Mesenteric fat pad (tissue), 1 donor: ENCODE measurements at places on chromosomes 7 and 10.

DNA sequence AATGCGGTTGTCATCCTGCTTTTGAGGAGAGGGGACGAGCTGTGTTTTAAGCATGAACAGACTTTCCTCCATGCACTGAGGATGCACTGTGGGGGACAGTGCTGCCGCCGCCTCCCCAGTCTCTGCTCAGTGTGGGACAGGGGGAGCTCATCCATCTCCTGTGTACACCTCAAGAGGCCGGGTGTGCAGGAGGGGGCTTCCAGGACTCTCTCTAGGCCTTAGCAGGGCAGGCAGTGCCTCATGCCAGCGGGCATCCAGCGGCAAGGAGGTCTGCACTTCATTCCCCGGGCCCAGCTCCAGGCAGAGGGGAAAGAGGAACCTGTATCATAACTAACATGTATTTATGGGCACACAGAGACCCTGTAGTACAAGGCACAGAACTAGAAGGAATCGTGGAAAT, 89.7 kb downstream of the DIP2C start:
- DNase-seq: peak; percentile 81

DNA sequence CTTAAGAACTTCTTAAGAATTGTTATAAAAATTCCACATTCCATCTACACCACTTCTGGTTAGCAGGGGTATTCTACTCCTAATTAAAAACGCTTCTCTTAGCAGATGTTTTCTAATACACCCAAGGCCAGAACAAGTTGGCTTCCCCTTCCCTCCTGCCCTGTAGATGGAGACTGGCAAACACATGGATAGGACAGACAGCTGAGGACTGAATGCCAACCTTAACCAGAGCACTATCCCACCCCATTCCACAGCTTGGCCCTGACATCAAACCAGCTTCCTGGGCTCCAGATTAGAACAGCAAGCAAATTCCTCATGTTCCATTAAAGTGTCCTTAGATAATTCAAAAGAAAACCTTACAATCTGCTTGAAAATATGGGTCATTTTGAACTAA, 56.6 kb upstream of the IL6 start:
- DNase-seq: no peak

GRCh38 chr10:119737039-119737663, 11.3 kb downstream of the INPP5F start:
- no peak for DNase-seq

- no peak for DNase-seq
Measured at GRCh38 chr10:118734475-118734874, 20.3 kb downstream of the CACUL1 start.

DNA sequence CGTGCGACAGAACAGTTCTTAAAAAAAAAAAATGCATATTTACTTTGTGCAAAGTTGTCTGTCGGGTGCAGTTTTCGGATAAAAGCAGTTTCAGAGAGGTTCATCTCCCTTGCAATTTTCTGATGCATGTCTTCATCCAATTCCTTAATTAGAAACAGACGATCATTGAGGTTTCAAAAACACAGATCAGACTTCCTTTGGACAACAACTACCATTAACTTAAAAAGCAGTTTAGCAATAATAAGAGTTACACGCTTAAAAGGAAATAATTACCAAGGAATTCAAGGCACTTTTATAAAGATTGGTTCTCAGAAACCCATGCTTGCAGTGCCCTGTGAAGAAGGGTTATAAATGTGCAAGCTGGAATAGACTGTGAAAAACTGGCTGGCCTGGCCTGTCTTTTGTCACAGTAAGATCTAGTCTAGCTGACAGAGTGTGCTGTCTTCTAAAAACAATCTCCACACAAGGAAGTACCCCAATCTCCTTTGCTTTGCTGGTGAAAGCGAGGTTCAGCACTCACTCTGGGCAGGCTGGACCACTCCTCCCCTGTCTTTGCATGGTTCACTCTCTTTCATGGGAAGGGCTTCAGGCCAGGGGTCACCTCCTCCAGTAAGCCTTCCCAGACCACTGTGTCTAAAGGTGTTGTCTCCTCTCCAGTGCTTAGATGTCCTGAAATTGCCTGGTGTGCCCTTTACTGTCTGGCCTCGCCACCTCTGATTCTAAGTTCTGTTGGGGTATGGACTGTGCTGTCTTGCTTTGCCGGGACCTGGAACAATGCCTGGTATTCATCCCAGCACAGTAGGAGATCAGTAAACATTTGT, 34.8 kb upstream of the HNRNPH3 start:
- DNase-seq: no peak
